ENCODE measurements at places on chromosomes 5 and 9.

- DNase-seq: no peak
Observed at GRCh38 chr5:173328844-173329490, 753 bp upstream of the STC2 start.

DNA sequence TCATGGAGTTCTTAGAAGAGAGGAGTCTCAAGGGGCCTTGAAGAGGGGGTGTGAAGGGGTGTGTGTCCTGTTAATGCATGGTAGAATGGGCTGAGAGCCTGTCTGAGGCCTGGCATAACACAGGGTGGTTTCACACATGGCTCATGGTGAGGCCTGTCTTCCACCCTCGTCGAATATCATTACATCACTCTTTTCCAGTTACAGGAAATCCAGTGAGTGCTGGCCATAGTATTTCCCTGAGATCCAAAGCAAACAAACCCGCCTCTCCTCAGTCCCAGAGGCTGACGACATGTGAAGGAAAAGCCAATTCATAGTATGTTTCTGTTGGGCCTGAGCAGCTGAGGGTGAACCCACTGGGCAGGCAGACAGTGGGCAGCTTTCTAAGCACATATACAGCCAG, 159.4 kb upstream of the NR3C1 start:
- DNase-seq: no peak

- DNase-seq: no peak
Observed at GRCh38 chr9:116945817-116946216, 258.7 kb downstream of the TRIM32 start.

DNA sequence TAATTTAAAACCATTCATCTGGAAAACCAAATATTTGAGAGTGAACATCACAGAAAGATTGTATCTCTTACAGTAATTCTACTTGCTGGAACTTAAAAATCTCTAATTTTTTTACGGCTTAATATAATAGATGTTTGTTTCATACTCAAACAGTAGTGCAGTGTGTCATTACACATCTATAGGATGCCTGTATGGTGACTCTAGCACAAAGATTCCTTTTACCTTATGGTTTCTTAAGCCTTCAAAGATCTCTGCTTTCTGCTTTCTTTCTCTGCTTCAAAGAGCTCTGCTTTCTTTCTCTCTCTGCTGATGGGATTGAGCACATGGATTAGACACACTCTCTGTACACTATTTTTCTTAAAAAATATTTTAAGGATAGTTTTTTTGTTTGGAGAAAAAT, 374.0 kb upstream of the CDH9 start:
- DNase-seq: no peak

- no peak for DNase-seq
Observed at GRCh38 chr5:20231040-20231439, 243.0 kb upstream of the CDH18 start.

Measured in NCI-H1436 treated with DMSO at 0.1 percent for 48 hours (cell line).